ENCODE measurements at places on chromosomes 7 and 10.

DNA sequence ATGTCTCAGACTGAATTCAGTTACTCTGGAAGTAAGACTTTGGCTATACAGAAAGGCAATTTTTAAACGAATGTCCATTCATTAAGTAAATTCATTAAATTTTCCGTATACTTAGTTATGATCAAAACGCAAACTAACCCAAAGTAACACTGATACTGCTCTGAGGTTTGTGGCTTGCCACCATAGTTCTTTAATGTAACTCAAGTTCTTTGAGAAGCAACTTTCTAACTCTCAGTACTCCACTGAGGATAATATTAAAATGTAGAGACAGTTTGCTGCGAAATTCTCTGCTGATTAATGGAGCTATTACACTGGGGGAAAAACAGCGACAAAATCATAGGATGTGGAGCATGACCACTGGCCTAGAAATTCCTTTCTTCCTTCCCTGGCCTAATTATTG is 45.4 kb upstream of the PNLIPRP3 start:
- DNase-seq, result no peak

- no peak for DNase-seq
These were observed 70.1 kb downstream of the VPS41 start for GRCh38 chr7:38838725-38839385.

DNA sequence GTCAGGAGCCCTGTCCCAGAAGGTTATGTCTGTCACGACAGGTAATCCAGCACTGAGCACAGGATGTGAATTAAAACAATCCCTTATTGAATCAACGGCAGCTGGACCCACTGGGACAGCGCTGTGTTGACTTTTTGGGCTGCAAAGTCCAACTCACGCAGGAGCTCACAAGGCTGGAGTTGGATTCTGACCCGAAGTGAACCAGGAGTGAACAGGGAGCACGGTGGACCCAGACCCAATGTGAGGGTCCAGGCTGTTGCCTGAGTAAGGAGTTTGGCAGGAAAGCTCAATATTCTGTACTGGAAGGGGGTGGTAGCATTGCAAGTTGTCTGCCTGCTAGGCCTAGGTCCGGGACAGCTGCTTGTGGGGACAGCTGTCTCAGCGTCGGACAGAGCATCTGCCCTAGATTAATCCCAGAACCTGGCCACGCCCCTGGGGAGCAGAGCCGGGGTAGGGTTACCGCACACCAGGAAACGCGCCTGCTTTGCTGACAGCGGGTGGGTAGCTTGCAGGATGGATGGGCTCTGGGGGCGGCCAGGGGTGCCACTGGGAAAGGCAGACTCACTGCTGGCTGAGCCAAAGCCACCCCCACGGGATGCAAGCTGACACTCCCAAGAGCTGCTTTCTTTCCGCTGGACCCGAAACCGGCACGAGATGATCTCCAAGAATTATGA is 24.0 kb downstream of the COL26A1 start:
- DNase-seq, result no peak

DNA sequence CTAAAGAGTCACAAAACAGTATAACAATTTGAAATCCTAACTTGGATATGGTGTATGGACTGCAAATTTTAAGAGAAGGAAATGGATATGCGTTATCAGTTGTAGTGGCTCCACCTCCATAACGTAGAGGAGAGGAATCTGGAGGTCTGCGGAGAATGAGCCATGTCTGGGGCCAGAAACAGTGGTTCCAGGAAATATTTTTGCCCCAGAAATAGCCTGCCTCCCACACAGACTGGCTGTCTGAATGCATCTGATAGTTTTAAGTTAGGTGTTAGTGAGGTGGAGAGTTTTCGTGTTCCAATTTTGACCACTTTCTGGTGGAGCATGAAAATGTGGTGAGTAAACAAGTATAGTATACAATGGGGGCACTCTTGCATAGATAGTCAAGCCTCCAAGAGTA is 1.6 kb downstream of the PHTF2 start:
- DNase-seq, result no peak

DNA sequence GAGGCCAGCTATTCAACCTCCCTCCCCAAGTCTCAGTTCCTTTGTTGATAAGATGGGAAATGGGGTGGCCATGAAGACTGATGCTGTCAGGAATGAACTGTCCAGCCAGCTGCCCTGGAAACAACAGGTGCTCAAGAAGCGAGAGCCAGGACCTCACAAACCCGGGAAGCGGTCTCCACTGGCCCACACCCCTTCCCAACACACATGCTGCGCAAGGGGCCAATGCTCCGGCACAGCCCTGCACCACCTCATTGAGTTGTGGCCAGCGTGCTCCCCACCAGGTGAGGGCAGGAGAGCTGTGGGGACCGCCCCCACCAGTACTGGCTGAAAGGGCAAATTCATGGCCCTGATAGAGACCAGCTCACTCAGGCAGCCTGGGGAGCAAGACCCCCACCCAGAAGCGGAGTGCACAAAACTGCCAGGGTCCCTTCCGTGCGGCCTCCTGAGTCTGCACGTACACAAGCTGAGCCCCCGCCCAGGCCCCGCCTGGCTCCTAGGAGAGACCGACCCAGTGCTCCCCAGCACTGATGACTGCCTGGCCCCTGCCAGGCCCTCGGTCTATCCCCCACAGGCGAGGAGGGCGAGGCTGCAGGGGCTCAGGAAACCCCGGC is 216.6 kb downstream of the MAD1L1 start:
- no peak for DNase-seq

DNA sequence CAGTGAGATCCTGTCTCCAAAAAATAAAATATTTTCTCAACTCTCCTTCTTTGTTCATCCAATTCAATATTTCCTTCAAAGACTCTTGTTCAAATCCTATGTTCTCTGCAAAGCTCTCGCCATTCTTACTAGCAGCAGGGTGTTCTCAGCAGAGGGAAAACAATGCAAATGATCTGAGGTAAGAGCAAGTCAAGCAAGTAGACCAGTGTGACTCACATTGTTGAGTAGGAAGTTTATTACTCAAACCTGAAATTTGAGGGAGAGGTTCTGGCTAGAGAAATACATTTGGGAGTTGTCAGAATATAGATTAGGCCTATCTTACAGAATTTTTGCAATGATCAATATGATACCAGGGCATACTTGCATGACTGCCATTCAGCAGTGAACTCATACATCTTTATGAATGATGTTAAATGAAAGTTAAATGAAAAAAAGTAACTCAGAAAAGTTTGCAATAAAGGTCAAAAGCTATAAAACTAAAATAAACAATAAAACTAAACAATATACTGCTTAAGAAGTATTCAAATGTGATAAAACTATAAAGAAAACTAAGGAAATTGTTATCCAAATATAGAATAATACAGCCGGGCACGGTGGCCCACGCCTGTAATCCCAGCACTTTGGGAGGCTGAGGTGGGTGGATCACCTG is 5.8 kb downstream of the IDE start:
- DNase-seq, result no peak

DNA sequence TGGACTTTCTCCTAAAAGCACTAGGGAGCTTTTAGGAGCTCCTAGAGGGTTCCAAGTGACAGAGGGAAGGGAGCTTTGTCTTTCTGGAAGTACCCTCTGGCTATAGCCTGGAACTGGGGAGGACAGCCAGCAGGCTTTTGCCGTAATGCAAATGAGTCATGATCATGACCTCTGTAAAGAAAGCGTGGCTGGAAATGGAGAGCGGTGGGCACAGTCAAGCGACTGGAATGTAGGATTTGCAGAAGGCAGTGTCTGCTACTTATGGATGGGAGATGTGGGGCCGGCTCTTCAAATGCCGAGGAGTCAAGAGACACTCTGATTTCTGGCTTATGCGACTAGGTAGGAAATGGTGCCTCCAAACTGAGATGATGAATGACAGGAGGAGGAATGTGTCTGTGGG is 34.6 kb upstream of the PLPP4 start:
- no peak for DNase-seq

DNA sequence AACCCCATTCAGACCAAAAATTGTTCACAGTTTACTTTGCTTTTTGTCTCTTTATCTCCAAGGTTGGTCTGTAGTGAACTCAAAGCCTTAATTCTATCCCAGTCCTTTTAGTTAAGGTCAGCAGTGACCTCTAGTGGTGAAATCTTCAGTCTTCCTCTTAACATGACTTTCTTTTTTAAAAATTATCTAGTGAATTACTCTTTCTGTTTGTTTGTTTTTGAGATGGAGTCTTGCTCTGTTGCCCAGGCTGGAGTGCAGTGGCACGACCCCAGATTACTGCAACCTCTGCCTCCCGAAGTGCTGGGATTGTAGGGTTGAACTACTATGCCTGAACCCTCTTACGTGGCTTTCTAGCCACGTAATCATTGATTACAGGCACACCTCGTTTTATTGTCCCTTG is 25.0 kb downstream of the ZNF487 start:
- DNase-seq, result no peak

DNA sequence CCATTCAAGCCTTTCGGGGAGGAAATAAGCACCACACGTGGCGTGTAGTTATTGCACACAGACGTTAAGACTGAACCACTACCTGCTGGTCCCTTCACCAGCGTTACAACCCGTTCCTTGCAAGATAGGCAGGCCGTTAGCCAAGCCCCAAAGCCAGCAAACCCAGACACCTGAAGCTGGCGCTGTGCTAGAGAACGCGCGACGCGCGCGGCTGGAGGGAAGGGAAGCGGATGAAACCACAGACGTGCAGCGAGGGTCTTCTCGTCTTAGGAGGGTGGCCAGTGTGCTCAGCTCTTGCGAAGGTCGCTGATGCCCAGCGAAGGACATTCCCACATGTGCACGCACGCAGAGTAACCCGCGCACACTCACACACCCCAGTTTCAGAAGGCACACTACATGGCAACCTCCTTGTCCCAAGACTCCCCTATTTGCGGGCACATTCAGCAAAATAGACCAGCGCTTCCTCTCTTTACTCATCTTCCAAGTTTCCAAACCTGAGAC is 980 bp downstream of the TMEM26 start:
- no peak for DNase-seq

DNA sequence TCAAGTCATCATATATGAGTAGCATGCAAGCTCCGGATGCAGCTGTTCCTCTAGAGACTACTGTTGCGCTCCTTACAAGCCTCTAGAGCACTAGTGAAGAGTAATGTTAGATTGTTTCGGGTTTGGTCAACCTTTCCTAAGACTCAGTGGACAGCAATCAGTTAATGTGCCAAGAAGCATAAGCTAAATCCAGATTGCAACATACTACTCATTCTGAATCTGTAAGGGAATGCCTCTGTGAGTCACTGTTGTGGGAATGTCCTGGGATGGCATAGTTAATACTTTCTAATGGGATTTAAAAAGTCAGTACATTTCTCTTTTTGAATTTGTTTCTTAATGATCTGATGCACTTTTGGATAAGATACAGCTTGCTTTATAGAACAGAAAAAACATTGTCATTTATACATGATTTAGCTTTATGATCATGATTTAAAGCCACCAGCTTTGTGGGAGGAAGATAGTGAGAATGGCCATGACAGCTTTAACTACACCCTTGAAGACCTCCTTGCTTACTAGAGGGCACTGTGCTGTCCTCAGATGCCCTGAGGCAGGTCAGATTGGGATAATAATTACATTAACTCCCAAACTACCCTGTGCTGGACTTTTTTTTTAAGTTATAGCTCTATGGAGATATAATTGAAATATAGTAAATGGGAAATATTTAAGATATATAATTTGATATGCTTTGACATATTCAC is 138.4 kb downstream of the SDK1 start:
- DNase-seq, result no peak

DNA sequence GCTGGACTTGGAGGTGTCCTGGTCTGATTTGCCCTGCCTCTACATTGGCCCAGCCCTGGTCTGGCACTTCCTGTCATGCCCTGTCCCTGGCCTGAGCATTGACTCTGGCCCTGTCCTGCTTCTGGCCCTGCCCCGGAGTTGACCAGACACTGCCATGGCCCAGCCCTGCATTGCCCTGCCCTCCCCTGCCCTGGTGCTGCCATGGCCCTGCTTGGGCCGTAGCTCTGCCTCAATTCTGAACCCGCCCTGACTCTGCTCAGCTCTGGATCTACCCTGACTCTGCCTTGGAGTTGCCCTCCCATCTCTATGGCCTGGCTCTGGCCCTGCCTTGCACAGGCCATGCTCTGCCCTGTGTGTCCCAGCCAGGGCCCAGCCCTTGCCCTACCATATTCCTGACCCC is 647.1 kb downstream of the ZNF37A start:
- no peak for DNase-seq

DNA sequence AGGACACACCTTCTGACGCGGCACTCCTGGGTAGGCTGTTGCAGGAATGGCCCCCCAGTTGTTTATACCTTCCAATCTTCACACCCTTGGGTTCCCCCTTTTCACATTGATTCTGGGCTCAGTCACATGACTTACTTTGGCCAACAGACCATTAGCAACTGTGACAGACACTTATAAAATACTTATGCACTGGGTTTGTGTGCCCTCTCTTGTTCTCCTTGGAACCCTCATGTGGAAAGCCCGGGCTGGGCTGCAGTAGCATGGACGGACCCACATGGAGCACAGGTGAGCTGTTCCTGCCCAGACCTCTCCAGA is 69.0 kb downstream of the ATXN7L1 start:
- DNase-seq, result no peak

- no peak for DNase-seq
These were observed 8.6 kb upstream of the CHRM2 start for GRCh38 chr7:136859803-136860202.

- no peak for DNase-seq
These were observed 624 bp upstream of the ZNF783 start for GRCh38 chr7:149261316-149261828.

DNA sequence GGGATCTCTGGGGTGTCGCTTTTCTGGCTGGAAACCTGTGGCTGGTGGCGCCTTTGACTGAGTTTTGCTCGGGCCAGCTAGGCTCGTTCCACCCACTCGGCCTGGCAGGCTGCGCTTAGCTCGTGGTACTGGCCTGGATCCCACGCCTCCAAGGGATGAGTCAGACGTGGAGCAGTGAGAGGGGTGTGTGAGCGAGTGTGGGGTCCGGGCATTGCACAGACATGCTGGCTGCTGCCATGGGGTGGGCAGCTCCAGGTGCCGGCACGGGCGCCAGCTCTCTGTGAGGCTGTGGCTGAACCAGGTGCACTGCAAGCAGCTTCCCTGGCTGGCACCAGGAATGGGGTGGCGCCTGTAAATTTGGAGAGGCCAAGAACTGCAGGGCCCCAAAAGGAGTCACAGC is 63.1 kb upstream of the CACNA2D1 start:
- no peak for DNase-seq

DNA sequence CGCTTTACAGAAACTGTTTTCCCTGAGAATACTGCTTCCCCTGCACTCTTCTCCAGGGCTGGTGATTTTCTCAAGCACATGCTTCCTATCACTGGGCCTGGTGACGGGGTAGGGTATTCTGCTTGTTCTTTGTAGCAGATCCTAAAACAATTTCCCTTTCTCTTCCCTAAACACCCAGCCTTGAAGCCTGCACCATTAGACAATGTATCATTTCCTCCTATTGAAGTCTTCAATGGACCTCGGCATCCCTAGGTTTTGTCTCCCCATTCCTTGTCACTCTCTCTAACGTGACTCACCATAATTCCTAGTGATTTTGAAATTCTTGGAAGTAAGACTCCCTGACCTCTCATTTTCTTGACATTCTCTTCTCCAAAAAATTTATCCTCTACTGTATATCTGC is 109.5 kb upstream of the GHITM start:
- no peak for DNase-seq

- DNase-seq, result no peak
These were observed 124.7 kb downstream of the CNOT4 start for GRCh38 chr7:135385209-135385608.

GRCh38 chr7:28761505-28761904 is 196.6 kb downstream of the TRIL start:
- DNase-seq, result no peak

- DNase-seq, result no peak
These were observed 38.2 kb downstream of the TNS3 start for GRCh38 chr7:47543714-47544113.

- DNase-seq, result peak; percentile 13
These were observed at the start of gene URGCP for GRCh38 chr7:43906331-43907010. Gene URGCP, minus strand, starts transcription at chr7:43906596. Its CDS starts 21 bp downstream, at chr7:43906575.

GRCh38 chr7:111987115-111987826 is 218.9 kb downstream of the DOCK4 start:
- DNase-seq, result no peak
